ENCODE measurements at places on chromosomes 13 and 19.

- no peak for DNase-seq
Observed at GRCh38 chr13:40376867-40377535, 289.4 kb downstream of the FOXO1 start.

- no peak for DNase-seq
Observed at GRCh38 chr13:49494645-49495044, 1.1 kb upstream of the PHF11 start.

GRCh38 chr19:48990400-48990799 is 2.7 kb downstream of the GYS1 start:
- DNase-seq = no peak

DNA sequence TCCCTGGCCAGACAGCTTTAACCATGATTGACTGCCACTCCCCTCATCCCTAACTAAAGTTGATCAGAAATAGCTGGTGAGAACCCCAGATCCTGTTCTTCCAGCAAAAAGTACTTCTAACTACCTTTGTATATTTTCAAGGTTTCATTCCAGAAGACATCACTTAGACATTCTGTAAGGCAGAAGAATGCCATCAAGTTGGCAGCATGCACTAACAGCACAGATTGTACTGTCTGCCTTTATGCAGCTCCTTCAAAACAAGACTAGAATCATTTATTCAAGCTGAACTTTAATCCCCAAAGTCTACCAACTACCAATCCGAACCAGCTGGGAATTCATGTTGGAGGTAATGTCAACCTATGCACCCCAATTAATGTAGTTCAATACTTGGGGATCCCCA is 167.6 kb upstream of the KLHL1 start:
- DNase-seq = no peak

All from activated CD8-positive, alpha-beta T cell treated with anti-CD3 and anti-CD28 coated beads for 36 hours (primary cell).